ENCODE measurements at places on chromosomes 12 and 14. TPM values are rescaled to one million over a fixed set of nuclear protein-coding genes. Genes with fewer than 3 reads are reported as not detected.
A peak's percentile ranks its signal among the peaks of the same experiment; 100 is the strongest.

DNA sequence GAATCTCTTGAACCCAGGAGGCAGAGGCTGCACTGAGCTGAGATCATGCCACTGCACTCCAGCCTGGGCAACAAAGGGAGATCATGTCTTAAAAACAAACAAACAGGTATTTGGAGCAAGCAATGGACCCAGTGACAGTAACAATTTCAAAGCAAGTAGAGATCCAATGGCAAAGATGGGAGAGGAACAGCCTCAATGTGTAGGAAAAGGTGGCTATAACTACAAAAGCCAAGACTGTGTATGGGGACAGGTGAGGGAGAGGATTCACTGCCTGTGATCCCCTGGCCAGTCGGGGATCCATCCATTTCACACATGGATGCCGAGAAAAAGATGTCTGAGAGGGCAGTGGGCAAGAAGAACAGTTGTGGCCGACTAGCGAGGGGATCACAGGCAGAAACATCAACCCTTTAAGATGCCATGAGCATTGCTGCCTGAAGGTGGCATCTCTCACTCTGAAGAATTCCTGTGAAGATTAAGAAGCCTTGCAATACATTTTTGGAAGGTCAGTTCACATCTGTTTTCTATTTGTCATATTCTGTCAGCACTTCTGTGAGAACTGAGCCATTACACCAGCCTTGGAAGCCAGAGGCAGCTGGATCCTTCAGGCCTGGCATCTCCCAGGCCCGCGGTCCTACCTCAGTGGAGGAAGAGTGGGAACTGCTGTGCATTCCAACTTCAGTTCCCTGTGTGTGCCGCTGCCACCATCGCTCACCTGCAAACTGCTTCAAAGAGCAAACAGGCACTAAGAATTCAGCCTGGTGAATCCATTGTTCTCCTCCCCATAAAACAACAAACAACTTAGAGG, 54.5 kb upstream of the FRS2 start:
- peak; percentile 61 for DNase-seq

DNA sequence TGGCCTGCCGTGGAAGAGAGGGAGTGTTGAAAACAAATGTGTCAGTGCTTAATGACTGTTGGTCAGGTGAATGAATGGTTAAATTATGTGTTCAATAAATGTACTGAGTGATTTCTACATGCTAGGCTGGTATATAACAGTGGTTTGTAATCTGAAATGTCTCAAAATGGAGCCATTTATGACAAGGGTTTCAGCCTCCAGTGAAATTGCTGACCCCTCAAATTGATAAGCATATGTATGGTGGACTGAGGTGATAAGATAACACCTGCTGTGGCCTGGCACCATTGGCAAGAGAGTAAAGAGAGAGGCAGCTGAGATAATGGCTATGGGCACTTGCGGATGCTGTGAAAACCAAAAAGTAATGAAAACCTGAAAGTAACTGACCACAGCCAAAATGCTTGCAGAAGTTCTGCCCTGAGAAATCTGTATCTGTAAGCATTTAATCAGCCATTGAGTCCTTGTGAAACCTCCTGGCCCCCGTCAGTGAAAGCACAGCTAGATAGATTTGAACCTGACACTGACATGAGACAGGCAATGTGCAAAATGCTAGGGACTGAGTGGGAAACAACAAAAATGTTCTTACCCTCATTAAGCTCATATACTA, 1.4 kb upstream of the BCAT1 start:
- DNase-seq: no peak

Gene BDKRB1
- not detected for total RNA-seq

DNA sequence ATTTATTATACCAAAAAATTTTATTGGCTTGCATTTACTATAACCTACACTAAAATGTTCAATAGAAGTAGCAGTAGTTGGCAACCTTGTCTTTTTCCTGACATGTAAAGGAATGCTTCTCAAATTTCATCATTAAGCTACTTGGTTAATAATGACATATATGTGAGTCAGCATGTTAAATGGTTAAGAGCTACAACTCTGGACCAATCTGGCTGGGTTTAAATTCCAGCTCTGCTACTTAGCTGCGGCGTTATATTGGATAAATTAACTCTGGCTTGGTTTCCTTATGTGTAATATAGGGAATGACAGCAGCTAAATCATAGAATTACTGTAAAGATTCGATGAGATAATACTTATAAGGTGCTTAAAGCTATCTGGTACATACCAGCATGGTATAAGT, 53.7 kb upstream of the OTOGL start:
- no peak for DNase-seq

DNA sequence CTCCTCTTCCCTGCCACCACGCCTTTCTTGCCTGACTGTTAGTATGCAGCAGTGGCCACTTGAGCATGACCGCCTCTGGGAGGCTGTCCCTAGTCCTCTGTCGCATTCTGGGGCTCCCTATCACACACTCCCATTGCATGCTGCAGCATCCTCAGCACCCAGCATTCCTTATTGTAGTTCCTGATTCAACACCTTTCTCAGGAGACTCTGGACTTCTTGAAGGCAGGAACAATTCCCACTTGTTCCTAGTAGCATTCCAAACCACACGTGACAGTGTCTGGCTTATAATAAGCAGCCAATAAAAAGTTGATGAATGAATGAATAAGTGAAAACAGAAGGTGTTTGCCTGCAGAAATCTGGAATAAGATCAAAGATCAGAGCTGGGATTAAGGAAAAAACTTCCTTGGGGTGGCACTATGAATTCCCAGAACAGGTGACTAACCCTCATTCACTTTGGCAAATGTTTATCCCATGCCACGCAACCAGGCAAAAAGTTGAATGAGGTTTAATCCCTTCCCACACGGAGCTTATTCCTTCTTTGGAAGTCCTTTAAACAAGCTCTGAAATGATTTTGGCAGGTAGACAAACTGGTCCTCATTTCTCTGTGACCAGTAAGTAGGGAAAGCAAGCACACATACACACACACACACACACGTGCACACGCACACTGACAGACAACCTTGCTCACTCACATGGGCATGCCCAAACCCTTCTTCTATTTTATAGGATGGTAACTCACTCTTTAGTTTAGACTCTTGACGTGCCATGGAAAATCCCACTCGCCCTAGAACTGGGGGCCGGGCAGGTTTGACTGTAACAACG, 26.5 kb downstream of the NTF3 start:
- DNase-seq: no peak

Gene ACTR6
- 18.7 TPM for total RNA-seq

GRCh38 chr12:63028951-63029350, 94.0 kb upstream of the PPM1H start:
- DNase-seq: no peak

Measured in Right ventricle myocardium superior (tissue), 1 donor.